ENCODE measurements at places on chromosomes 11 and 22.

DNA sequence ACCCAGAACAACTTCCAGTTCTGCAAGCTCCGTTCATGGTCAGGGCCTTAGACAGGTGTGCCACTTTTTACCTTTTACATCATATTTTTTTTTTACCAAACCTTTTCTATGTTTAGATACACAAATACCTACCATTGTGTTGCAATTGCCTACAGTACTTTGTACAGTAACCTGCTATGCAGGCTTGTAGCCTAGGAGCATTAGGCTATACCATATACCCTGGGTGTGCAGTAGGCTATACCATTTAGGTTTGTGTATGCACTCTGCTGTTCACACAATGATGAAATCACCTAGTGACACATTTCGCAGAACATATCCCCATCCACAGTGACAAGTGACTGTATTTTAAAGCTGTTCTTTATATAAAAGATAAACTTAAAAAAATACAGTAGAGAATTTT is 29.6 kb downstream of the APIP start:
- DNase-seq: no peak

DNA sequence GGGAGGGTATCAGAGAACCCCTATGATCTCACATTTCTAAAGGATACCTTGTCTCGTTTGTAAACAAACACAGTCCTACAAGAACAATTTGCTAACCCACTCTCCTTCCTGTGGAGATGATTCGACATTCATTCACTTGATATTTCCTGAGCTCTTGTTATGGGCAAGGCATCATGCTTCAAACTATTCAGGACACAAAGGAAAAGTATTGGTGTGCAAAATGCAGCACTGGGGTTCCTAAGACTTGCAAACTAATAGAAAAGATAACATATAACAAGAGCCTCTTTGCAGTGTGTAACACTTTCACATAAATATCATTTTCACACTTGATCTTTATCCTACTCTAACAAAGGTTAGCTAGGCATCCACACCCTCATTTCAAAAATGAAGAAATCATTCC is 211.5 kb upstream of the BLID start:
- DNase-seq: no peak

DNA sequence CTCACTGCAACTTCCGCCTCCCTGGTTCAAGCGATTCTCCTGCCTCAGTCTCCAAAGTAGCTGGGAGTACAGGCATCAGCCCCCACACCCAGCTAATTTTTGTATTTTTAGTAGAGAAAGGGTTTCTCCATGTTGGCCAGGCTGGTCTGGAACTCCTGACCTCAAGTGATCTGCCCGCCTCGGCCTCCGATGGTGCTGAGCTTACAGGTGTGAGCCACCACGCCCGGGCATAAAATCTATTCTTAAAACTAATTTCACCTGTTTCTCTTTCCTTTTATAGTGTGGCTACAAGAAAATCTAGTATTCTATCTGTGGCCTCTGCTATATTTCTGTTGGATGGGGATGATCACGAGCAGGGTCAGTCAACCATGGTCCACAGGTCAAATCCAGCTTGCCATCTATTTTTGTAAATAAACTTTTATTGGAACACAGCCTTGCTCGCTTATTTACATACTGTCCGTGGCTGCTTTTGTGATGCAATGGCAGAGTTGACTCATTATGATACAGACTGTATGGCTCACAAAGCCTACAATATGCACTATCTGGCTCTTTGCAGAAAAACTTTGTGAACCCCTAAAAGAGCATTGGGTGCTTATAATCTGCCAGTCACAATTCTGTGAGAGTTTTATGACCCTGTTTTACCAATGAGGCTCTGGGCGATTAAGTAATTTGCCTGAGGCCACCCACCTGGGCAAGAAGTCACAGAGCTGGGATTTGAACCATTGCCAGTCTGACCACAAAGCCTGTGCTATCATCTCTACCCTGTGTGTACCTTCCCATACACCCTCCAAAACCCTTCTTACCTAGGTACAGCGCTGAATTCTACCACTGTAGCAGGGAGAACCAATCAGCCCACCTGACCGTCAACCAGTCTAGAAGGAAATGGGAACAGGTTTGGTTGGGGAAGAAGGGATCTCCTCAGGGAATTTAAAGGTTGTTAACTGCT is 28.3 kb downstream of the SLC1A2 start:
- no peak for DNase-seq

GRCh38 chr11:114033572-114033971 is 25.9 kb upstream of the ZBTB16 start:
- DNase-seq: no peak

DNA sequence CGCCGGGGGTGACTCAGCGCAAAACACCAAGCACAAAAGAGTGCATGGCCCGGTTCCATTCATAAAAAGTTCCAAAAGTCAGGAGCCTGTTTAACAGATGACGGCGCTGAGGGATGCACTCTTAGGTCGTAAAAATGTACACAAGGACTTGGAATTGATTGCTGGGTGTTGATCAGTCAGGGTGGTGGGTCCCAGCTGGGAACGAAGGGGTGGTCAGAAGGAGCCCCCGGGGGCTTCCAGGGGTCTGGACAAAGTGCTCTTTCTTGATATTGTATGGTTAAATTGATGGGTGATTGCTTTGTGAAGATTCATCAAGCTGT is 20.7 kb downstream of the IFITM10 start:
- DNase-seq: no peak

GRCh38 chr11:57082125-57082524 is 93.4 kb downstream of the OR5AK2 start:
- DNase-seq: no peak

DNA sequence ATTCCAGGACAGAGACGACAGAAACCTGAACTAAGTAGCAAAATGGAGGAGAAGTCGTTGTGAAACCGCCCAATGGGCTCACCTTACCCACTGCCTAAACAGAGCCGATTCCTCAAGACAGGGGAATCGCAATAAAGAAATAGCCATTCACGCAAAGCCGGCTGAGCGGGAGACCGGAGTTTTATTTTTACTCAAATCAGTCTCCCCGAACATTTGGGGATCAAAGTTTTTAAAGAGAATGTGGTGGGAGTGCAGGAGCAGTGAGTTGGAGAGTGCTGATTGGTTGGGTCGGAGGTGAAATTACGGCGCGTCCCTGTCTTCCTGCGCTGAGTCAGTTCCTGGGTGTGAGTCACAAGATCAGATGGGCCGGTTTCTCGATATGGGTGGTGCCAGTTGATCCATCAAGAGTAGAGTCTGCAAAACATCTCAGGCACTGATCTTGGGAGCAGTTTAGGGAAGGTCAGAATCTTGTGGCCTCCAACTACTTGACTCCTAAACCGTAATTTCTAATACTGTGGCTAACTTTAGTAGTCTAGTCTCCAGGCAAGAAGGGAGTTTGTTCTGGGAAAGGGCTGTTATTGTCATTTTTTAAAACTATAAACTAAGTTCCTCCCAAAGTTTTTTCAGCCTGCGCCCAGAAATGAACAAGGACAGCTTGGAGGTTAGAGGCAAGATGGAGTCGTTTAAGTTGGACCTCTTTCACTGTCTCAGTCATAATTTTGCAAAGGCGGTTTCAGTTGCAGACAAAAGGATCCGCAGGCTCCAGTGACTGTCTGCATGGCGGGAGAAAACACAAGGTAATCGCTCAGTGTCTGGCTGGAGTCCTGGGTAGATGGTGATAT is 34.1 kb downstream of the OR4D9 start:
- no peak for DNase-seq

DNA sequence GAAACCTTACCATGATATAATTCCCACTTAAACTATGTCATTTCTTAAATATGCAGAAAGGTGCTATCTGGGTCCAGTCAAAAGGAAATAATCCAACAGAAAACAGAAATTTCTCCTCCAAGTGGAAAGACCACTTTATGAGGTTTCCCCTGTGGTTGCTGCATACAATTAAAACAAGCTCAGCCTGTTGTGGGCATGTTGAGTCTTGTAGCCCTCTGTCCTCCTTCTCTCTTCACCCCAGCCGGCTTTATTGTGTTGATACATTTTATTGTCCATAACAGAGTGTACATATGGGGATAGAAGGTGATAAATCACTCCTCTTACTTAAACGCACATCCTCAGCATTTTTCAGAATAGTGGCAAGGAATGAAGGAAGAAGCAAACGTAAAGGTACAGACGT is 126.0 kb upstream of the MTNR1B start:
- DNase-seq: no peak

GRCh38 chr11:34926101-34926830 is 9.8 kb downstream of the PDHX start:
- no peak for DNase-seq

GRCh38 chr11:75191330-75191717 is 40.4 kb downstream of the SLCO2B1 start:
- no peak for DNase-seq

GRCh38 chr11:89495951-89496350 is 4.8 kb upstream of the NOX4 start:
- no peak for DNase-seq

- DNase-seq: no peak
These were observed 89.5 kb upstream of the HTATIP2 start for GRCh38 chr11:20274031-20274430.

GRCh38 chr11:76637491-76638269 is 32.9 kb downstream of the LRRC32 start:
- no peak for DNase-seq

DNA sequence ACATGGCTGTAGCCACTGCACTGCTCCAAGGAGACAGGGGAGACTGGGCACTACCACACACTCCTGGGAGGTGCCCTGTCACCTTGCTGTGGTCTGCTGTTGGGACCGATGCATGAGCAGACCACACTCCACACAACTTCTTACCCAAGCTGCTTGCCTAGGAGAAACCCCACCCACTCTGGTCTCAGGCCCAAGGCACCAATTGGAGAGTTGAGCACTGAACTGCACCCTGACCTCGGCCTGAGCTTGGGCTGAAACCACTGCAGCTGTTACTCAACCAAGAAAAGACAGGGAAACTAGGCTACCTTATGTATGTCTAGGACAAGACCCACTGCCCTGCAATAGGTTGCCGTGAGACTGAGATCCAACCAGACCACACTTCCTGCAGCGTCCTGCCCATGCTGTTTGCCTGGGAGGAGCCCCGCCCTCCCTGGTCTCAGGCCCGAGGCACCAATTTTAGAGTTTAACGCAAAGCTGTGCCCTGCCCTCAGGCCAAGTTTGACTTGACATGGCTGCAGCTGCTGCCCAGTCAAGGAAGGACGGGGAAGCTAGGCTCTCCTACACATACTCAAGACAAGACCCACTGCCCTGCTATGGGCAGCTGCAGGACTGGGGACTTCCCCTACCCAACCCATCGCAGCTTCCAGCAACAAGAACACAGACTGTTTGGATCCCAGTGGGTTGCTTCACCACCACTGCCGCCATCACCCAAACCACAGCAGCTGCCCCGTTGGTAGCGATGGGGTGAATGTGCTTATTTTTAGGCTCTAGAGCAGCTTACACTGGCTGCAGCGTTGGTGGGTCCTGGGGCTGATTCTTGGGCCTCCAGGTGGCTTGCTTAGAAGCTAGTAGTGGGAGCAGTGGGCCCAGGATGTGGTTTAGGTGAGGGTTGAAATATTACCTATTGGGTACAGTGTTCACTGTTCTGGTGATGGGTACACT is 66.8 kb downstream of the BRD1 start:
- no peak for DNase-seq

DNA sequence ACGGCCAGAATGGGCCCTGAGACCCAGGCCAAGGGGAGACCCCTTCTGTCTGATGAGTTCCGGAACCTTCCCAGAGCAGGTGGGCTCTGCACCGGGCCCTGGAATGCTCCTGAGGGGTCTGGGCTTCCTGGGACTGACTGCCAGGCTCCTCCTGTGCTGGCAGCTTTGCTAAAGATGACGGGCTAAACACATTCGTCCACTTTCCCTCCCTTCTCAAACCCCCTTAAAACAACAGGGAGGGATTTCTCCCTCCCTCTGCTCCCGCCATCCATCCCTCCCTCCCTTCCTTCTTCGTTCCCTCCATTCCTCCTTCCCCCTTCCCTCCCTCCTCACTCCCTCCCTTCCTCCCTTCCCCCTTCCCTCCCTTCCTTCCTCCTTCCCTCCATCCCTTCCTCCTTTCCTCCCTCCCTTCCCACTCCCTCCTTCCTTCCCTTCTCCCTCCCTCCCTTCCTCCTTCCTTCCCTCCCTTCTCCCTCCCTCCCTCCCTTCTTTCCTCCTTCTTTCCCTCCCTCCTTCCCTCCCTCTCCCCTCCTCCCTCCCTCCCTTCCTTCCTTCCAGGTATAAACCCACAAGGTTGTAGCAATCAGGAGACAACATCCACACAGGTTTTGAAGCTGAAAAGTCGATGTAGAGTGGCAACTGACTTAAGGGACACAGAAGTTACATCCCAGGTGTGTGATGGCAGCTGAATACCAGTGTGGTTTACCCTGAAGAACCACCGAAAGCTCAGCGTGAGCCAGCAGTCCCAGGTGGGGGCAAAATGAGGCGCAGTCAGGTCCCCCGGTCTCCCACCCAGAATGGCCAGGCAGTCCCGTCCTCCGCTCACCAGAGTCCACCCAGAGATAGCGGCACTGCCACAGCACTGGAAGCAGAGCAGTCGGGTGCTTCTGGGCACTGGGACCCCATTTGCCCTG is 18.8 kb upstream of the MGAT3 start:
- DNase-seq: no peak

GRCh38 chr11:68424981-68425865 is 35.3 kb upstream of the PPP6R3 start:
- no peak for DNase-seq

GRCh38 chr11:88482871-88483301 is 145.3 kb upstream of the CTSC start:
- no peak for DNase-seq

GRCh38 chr11:93791493-93791892 is 7.4 kb downstream of the MED17 start:
- no peak for DNase-seq

GRCh38 chr22:36081023-36081431 is 52.4 kb upstream of the RBFOX2 start:
- no peak for DNase-seq

GRCh38 chr22:29253561-29254285 is 14.1 kb downstream of the RHBDD3 start:
- DNase-seq: no peak

GRCh38 chr11:68690671-68691401 is 6.5 kb downstream of the GAL start:
- no peak for DNase-seq

DNA sequence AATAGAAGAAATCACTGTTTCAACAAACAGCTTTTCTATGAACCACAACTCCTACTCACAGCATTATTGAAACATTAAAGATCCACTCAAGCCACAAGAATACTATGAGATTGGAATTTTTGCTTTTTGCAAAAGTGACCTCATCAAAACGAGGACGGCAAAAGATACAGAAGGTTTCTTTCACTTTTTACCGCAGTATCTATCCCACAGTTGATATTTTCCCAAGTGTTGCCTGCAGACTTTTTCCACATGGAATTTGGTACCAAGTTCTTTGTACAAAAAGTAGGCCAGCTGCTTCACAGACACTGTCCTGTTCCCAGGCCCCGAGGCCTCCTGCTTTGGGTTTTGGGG is 204.0 kb downstream of the TBC1D22A start:
- DNase-seq: no peak

GRCh38 chr11:84720706-84721402 is 906.3 kb downstream of the DLG2 start:
- DNase-seq: no peak
